ENCODE measurements at places on chromosomes 1 and 21.

- no peak for DNase-seq
These were observed 18.8 kb upstream of the SRM start for GRCh38 chr1:11078631-11079030.

- DNase-seq = peak; percentile 58
These were observed 25.9 kb upstream of the PEF1 start for GRCh38 chr1:31670593-31670964.

- peak; percentile 67 for DNase-seq
These were observed 1.2 kb upstream of the DHRS3 start for GRCh38 chr1:12618965-12619791.

- DNase-seq = no peak
These were observed 10.8 kb downstream of the ARID4B start for GRCh38 chr1:235317168-235317567.

DNA sequence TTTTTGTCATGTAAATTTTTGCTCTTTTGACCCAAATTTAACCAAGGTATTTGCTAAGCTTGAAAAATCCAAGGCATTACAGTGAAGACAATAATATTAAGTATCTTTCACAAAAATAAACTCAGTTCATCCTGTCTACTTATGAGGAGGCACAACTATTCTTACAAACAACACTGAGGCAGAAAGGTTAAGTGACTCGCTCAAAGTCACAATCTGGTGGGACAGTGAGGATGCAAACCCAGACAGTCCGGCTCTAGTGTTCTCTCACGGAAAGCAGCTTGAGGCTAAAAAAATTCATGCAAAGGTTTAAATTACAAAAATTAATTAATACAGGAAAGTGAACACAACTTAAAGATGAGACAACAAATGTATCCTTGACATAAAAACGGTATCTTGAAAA, 125.3 kb downstream of the SIPA1L2 start:
- DNase-seq = no peak

DNA sequence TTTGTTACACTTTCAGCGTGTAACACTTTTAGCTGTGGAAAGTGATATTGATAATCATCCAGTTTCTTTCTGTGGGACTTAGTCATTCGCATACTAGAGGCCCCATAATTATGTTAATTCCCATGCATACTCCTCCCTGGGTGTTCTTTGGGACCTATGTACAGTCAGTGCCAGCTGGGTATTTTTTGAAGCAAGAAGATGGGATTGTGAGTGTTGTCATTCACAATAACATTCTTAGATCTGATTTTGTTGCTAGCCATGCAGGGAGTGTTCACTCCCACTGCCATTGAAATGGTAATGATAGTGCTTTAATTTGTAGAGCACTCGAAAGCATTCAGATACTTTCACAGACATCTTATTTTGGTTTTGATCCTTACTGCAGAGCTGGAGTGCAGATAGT, 11.6 kb downstream of the SARS1 start:
- no peak for DNase-seq

DNA sequence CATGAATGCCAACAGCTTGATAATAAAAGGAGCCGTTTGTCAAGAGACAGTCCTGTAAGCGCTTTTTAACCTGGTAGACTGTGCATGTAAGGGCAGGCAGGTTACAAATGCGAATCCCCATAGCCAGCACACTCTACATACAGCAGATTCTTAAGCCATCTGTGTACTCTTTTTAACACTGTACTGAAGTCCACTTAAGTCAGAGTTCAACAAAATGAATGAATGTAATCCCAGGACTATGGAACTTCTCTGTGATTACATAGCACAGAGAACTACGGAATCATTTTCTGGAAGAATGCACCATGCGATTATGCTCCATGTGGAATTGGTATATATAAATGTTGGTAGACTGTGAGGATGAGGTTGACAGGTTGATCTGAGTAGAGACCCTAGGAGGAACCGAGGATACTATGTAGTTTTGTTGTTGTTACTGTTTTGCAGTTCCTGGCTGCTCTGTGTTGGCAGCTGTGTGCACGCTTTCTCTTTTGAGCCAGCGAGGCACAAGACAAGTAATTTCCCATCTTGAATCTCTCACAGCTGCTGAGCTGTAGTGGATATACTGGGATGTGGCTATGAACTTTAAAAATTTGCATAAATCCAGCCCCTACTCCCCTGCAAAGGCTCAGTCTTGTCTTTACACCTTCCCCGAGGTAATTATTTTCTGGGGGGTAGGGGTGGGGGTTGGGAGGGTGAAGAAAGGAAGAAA, 21.9 kb downstream of the LRRC8D start:
- DNase-seq = peak; percentile 33

- DNase-seq = peak; percentile 10
These were observed 77.0 kb downstream of the ZZZ3 start for GRCh38 chr1:77605246-77606026.

DNA sequence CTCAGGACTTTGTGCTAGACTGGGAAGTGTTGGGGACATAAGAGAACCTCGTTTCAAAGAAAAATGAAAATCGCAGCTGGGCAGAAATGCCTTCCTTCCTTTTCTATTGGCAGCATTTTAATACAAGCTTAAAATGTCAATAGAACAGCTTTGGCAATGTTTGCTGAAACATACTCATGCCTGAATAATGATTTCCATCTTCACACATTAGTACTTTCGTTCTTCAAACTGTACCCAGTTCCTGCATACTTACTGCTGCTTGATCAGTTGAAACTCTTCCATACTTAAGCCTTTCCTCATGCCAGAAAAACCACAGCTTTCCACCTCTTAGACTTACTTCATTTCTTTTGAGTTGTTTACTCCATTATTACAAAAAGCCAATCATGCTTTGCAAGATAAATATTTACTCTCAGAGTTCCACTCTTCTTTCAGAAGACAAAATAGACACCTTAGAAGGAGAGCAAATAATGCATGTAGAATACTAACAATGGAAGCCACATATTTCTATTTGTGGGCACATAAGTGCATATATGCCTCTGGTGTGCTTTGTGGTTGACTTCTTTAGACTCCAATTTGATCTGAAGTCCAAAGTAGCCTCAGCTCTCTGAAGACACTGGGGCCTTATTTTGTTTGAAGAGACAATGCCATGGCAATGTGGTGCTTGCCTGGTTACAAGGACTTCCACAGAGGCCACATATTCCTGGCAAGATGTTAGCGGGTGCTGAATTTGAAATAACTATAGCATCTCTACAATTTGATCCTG, 22.7 kb upstream of the CD55 start:
- no peak for DNase-seq

DNA sequence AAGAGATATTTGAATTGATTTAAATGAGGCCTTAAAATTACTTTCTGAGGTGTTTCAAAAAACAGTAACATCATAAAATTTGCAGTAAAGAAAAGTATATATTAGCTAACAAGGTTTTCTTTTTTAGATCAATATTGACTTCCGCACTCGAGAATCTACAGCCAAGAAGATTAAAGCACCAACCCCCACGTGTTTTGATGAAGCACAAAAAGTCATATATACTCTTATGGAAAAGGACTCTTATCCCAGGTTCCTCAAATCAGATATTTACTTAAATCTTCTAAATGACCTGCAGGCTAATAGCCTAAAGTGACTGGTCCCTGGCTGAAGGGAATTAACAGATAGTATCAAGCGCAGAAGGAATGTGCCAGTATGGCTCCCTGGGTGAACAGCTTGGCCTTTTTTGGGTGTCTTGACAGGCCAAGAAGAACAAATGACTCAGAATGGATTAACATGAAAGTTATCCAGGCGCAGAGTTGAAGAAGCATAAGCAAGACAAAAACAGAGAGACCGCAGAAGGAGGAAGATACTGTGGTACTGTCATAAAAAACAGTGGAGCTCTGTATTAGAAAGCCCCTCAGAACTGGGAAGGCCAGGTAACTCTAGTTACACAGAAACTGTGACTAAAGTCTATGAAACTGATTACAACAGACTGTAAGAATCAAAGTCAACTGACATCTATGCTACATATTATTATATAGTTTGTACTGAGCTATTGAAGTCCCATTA, 3.6 kb downstream of the RGS1 start:
- DNase-seq = no peak

- DNase-seq = no peak
These were observed 64.1 kb upstream of the ATP1B1 start for GRCh38 chr1:169042377-169042776.

GRCh38 chr1:91872000-91872399, 14.0 kb downstream of the TGFBR3 start:
- no peak for DNase-seq

GRCh38 chr1:223095870-223096269, 47.2 kb downstream of the TLR5 start:
- no peak for DNase-seq

- DNase-seq = no peak
These were observed 43.2 kb upstream of the ZNF281 start for GRCh38 chr1:200452850-200453552.

DNA sequence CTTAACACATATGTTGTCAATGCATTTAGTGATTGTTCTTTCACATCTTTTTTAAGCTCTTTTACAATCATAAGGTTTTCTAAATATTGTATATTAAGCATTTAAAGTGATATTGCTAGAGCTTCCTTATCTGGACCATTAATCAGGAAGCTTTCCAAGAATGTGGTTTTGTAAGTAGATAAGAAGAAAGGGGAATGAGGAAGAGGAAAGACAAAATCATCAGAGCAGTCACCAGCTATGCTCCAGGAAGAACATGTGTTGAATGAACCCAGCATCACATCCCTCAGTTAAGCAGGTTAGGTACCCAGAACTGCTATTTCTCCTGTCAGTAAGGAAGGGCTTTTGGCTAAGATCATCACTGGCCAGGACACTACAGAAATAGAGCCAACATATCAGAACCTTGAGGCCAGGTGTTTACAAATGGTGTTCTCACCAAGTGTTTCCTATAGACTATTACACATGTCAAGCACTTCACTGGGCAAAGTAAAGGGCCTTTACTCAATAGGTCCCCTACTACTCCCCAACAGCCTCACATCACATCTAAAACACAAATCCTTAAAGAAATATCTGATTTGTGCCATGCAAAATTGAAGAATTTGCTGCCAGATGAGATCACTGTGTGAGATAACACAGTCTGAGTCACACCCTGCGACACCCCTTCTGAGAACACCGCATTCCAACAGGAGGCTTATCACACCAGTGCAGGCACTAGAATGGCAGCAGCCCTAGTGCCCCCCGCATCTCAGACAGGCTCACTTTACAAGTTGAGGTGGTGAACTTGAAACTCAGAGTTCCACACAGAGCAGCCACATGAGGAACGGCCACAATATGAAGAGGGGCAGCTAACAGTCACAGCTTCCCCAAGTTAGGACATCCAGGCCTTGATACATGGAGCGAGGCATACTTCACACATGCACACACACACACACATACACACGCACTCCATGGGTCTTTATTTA, 1.8 kb upstream of the SPRR2A start:
- no peak for DNase-seq

Measured in hindlimb muscle (tissue), 1 donor.